HFF-Myc (cell line): ENCODE measurements at places on chromosomes 7 and 10.

DNA sequence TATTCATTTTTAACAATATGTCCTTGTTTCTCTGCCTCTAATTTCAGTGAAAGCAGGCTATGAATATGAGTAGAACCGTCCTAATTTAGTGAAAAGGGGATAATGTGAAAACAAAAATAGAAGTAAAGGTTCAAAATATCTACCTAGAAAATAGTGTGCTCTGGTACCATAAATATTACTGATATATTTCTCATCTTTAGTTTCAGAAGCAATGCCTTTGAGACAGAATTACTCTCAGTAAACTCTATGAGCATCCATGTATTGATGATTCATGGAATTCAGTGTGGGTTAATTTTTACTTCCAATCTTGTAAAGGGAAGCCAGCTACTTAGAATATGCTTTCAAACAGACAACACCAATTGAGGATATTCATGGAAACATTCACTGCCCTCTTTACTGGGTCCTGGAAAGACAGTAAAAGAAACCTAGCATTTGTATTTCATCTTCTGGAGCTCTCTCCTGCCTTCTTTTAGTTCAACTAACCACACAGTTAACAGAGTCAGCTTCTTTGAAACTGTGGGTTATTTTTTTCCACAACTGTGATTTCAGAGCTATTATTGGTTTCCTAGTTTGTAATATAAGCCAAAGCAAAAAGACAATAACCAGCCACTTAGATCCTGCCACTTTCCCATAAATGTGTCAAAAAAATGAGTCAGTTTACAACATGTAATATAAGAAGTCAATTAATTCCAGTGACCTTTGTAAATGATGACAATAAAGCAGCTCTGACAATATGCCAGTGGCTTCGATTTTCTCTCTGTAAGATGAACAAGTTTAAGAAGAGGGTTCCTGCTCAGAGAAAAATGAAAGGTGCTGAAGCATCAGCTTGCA lies 1.7 kb downstream of the LRRN3 start:
- DNase-seq: no peak

GRCh38 chr7:4641667-4642467 lies 40.2 kb upstream of the FOXK1 start:
- peak; percentile 75 for DNase-seq

DNA sequence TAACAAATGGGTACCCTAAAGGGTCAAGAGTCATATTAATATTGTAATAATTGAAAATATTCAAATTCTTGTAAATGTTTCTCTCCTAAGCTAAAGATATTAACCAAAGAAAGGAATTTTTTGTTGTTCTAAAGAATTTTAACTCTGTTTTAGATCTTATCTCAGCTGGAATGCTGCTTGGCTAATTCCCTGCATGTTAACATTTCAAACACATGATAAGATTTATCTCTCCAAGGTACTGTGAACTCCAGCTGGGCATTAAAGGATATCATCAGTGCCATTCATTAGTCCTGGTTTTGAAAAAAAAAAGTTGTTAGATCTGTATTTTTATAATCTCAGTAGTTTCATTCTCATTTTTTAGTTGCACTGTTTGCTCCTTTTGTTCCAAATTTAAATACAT lies 76.9 kb downstream of the MAPK8 start:
- DNase-seq: no peak

GRCh38 chr10:126558881-126559280 lies 111.6 kb downstream of the C10orf90 start:
- no peak for DNase-seq

DNA sequence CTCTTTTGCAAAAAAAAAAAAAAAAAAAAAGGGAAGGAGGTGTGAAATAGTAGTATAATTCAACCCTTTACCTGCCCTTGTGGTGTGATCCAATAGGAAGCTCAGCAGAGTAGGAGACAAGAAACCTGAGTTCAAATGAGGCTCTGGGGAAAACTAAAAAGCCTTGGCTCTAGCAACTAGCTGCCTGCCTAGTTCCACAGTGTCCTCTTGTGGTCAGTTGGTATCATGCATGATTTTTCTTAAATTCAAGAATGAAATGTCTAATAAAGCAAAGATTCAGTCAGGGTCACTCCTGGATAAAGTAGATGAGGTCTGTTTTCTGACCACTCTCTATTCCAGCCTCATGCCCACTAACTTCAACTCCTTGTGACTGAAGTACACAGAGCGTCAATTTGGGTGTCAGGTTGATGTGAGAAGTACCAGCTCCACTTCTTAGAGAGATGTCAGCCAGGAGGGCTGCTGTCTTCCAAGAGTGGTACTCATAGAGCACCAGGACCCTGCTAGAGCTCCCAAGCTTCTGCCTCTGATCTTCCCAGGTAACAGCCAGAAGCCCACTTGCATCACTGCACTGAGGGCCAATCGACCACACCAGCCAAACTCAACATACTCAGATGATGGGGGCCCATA lies 10.5 kb downstream of the LSM5 start:
- no peak for DNase-seq

GRCh38 chr10:14200698-14201544 lies 129.8 kb downstream of the FRMD4A start:
- no peak for DNase-seq

DNA sequence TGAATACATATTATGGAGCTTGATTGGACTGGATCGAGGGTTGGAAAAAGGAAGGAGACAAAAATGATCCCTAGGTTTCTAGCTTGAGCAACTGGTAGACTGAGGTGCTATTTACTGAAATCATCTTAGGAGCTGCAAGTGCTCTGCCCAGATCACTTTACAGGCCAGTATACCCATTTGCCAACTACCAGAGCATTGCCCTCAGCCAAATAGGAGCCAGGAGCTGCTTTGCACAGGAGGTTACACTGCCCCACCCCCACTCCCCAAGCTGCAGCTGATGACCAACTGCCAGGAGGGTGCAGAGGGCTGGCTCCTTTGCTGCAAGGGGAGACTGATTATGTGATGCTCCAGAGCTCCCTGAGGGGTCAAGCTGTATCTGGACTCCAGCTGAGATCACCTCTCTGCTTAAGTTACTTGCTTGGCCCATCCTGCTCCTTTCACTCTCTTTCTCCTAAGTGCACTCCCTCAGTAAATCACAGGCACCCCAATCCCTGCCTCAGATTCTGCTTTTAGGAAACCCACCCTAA lies 275.4 kb downstream of the ZEB1 start:
- DNase-seq: no peak

GRCh38 chr10:2137549-2138174 lies 400.3 kb upstream of the ADARB2 start:
- no peak for DNase-seq

- no peak for DNase-seq
These were observed 141.9 kb downstream of the GRM3 start for GRCh38 chr7:86785641-86786040.

GRCh38 chr10:761376-761775 lies 71.9 kb upstream of the DIP2C start:
- no peak for DNase-seq

GRCh38 chr7:33711231-33712019 lies 193.9 kb upstream of the BMPER start:
- DNase-seq: no peak

DNA sequence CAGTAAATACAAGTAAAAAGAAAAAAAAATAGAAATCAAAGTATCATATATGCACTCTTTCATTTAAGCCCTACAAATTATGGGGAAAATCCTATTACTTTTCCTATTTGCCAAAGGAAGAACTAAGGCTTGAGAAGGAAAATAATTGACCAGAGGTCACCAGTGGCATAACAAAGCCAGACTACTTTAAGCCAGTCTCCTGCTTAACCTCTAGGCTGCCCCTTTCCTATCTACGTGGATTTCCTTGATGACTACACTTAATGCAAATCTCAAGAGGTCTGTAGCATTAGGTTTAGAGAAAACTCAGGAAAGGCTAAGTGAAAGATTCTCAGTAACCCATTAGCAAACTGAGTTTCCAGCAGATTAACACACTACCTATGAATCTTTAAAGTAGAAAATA lies 49.8 kb downstream of the TPK1 start:
- no peak for DNase-seq

DNA sequence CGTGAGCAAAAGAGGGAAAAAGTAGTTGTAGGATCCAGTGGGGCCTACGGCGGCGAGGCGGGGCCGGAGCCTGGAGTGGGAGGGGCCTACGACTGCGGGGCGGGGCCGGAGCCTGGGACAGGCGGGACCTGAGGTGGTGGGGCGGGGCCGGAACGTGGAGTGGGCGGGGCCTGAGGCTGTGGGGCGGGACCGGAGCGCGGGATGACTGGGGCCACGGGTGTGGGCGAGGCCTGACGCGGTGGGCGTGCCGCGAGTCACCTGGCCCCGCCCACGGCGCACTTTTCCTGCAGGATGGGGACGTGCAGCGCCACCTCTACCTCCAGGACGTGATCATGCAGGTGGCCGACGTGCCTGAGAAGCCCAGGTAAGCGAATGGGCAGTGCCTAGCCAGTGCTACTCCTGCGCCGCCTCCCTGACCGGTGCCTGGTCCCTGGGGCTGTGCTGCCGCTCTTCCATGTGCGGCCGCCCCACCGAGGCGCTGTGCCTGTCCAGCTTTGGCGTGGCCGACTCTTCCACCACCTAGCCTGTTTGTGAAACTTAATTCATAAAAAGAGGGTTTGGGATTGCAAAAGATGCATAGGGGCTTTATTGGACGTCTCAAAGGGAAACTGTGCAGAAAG lies 496 bp downstream of the ZNF511 start:
- no peak for DNase-seq

- no peak for DNase-seq
These were observed 344.9 kb upstream of the CHRM2 start for GRCh38 chr7:136523571-136523970.

DNA sequence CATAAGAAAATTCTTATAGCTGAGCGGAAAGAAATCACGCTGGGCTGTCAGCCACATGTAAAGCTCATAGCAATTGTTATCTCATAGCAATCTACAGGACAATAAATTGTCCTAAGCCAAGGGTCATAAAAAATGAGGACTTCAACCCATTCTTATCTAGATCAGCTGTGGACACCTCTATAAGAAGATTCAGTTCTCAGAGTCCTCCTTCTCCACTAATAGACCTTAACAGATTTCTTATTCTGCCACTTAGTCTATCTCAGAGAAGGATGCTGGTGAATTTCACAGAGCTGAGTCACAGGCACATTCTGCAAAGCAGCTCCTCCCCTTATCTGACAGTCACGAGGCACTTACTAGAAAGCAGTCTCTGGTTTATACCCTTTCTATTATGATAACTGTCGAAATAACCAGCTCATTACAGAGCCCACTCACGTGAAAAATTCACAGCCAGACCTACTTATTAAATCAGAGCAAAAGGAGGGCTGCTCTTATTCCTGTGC lies 185.3 kb upstream of the PCLO start:
- DNase-seq: peak; percentile 11

DNA sequence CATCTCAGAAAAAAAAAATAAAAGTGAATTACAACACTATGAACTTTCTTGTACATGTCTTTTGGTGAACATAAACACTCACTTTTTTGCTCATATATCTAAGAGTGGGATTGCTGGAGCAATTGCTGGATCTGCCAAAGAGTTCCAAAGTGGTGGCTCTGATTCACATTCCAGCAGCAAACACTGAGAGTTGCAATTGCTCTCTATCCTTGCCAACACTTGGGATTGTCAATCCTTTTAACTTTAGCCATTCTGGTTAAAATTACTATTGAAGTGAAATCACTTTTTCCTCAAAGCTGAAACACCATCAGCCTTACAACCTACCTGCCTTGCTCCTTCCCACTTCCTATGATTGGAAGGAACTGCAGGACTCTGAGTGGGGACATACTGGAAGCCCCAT lies 70.7 kb downstream of the CDHR3 start:
- no peak for DNase-seq

DNA sequence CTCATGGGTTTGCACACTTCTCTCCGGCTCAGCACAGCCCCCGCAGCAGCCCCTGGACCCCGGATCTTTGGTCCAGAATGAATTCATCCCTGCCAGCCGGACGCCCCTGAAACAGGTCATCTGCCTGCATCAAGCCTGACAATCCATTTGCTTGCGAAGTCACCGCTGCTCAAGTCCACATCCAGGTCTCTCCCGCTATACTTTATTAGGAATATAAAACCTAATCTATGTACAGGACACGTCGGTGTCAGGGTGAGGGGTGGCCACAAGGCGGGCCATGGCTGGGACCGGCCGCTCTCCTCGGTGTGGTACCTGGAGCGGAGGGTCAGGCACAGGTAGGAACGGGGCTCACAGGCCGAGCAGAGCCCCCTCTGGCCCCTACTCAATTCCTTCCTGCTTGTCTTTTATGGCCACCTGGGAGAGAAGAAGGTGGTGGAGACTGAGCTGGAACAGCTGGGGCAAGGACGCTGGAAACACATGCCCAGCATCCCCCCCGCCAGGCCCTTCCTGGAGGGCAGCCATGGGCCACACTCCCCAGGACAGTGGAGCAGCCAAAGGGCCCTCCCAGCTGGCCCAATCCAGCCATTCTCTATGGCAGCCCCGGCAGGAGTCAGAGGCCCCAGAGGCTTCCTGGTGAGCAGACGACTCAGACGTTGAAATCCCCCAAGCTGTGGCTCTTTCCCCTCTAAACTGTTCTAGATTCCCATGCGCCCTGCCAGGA lies 5.3 kb downstream of the POLR2J start:
- no peak for DNase-seq
